Chondrocyte (in vitro differentiated cells): ENCODE measurements at places on chromosomes 1 and 21. TPM values are rescaled to one million over a fixed set of nuclear protein-coding genes. Genes with fewer than 3 reads are reported as not detected.

GRCh38 chr21:42546433-42546832 lies 32.8 kb downstream of the SLC37A1 start:
- DNase-seq, result no peak

DNA sequence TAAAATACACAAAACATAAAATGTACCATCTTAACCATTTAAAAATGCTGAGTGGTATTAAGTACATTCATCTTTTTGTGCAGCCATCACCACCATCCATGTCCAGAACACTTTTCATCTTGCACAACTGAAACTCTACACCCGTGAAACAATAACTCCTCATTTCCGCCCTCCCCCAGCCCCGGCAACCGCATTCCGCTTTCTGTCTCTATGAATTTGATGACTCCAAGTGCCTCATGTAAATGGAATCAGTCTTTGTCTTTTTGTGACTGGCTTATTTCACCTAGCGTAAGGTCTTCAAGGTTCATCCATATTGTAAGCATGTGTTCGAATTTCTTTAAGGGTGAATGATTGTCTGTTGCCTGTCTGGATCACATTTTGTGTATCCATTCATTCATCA lies 37.2 kb downstream of the SCCPDH start:
- no peak for DNase-seq

DNA sequence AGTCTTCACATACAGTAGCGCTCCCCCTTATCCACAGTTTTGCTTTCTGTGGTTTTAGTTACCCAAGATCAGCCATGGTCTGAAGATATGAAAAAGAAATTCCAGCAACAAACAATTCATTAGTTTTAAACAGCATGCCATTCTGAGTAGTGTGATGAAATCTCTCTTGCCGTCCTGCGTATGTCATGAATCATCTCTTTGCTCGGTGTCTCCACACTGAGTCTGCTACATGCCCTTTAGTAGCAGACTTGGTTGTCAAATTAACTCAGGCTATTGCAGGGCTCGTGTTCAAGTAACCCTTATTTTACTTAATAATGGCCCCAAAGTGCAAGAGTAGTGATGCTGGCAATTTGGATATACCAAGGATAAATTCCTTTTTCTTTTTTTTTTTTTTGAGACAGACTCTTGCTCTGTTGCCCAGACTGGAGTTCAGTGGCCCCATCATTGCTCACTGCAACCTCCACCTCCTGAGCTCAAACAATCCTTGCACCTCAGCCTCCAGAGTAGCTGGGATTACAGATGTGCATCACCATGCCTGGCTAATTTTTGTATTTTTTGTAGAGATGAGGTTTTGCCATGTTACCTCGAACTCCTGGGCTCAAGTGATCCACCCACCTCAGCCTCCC lies 22.6 kb downstream of the PHACTR4 start:
- no peak for DNase-seq

- DNase-seq, result no peak
These were observed 723 bp downstream of the CDC42BPA start for GRCh38 chr1:227317523-227318015.

GRCh38 chr1:87888446-87888845 lies 559.8 kb downstream of the LMO4 start:
- DNase-seq, result no peak

DNA sequence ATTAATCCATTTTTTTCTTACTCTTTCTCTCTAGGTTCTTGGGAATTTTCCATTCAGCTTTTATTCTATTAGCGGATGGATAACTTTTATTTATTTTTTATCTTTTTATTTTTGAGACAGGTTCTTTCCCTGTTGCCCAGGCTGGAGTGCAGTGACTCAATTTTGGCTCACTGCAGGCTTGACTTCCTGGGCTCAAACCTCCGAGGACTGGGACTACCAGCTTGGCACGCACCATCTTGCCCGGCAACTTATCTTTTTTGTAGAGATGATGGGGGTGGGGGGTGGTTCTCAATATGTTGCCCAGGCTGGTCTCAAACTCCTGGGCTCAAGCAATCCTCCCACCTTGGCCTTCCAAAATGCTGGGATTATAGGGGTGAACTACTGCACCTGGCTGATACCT lies 36.1 kb upstream of the CHIT1 start:
- no peak for DNase-seq

- DNase-seq, result no peak
These were observed 675.0 kb downstream of the KIF26B start for GRCh38 chr1:245829826-245830225.

- no peak for DNase-seq
These were observed 52.7 kb downstream of the ELF3 start for GRCh38 chr1:202063093-202063492.

DNA sequence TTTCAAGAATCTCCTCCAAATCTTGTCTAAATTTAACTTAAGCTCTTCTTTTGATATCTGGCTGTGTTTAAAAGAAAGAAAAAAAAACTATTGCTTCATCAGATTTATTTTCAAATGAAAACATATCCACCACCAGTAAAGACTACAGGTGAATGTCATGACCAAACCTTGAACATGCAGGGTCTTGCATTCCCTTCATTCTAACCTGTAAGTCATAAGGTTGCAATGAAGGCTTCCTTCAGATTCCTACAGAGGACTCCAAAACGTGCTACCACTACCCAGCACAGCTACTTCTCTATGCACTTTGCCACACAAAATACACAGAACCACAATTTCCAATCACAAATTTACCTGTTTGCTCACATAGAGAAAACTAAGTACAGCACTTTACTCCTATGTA lies 26.3 kb downstream of the FRRS1 start:
- no peak for DNase-seq

DNA sequence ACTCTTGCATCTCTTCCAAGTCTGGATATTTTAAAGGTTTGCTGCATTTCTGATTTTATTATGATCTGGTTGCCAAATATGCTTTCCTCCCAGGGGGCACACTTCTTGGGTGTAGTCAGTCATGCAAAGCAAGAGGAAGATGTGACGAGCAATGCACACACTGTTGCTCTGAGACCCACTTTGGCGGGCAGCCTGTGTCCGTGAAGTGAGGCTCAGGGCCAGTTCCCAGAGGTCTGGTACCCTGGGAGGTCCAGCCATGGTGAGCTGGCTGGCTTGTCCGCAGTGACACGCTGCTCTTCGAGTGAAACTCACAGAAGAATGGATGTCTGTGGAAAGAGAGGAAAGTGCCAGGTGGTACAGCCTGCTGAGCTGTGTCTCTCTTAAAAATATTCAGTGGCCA lies 52.8 kb upstream of the EDN2 start:
- peak; percentile 70 for DNase-seq

GRCh38 chr1:14511166-14511680 lies 87.3 kb upstream of the KAZN start:
- DNase-seq, result no peak

DNA sequence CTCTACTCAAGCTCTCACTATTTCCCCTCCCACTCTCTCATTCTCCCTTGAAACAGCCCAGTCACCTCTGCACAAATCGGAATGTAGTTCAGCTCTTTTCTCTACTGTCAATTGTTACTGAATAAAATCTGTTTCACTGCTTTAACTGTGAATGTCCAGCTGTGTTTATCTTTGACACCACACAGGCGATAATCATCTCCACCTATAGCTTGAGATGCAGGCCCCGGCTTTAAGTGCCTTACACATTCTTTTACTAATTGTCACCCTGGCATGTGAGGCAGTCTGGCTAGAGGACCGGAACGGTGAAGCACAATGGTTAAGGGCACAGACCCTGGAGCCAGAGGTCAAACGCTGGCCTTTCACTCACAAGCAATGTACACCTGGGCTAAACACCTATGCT lies 122.8 kb upstream of the C8B start:
- DNase-seq, result no peak

DNA sequence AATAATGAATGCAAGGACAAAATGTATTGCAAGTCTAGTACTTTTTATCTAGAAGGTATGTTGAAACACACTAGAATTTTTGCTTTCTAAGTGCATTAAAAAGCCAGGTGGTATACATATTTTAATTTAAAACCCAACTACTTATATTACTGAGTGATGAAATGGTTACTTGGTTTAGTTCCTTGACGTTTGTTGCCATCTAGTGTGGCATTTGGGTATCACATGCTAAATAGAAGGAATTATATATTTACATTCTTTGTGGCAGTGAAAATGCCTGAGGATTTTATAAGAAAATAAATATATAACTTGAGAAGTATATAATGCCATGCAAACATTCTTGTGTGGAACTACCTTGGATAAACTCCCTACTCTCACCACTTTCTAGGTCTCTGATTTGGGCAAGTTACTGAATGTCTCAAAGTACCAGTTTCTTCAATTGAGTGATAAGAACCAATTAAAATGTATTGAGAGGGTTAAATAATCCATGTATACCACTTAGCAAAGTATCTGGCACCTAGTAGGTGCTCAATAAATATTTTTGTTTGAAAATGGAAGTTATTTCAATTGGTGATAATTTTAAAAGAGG lies 69.6 kb downstream of the SDCCAG8 start:
- DNase-seq, result no peak

DNA sequence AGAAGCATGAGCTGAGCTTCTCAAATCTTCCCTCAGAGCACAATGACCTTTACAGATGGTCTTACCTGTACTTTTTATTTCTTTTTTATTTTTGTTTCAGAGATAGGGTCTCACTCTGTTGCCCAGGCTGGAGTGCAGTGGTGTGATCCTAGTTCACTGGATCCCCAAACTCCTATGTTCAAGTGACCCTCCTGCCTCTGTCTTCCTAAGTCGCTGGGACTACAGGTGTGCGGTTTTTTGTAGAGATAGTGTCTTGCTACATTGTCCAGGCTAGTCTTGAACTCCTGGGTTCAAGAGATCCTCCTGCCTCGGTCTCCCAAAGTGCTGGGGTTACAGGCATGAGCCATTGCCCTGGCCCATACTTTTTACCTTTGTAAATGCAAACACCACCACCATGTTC lies 56.0 kb upstream of the LPGAT1 start:
- no peak for DNase-seq

DNA sequence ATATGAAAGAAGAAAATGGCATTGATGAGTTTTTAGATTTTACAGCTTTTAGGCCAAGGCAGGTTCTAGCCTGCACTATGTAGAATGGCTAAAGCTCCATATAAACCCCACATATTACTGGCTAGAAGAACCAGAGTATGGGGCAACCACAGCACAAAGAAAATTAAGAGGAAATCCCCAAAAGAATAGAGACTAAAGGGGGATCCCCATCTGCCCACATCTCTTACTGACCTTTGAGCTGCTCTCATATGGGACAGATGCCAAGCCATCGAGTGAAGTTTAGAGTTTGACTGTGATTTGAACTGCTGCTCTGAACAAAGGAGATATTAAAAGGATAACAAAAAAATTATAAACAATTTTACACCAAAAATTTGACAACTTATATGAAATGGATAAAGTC lies 102.2 kb upstream of the HAO2 start:
- DNase-seq, result no peak

DNA sequence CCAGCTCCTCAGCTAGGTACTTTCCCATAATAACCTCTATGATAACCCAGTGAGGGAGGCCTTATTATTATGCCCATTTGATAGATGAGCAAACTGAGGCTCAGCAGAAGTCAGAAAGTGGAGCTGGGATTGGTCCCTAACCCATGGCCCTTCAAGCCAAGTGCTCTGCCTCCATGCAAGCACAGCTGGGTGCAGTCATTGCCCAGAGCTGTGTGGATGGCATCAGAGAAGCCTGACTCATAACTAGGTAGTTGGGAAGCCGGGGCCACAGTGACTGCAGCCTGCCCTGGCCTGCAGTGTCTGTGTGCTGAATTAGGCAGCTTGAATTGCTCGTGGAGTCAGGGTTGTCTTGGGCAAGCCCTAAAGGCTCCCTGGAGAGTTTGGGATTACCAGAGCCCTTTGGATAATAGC lies 89.9 kb upstream of the SLC2A1 start:
- no peak for DNase-seq

GRCh38 chr1:227767401-227768124 lies 32.3 kb downstream of the SNAP47 start:
- DNase-seq, result no peak

DNA sequence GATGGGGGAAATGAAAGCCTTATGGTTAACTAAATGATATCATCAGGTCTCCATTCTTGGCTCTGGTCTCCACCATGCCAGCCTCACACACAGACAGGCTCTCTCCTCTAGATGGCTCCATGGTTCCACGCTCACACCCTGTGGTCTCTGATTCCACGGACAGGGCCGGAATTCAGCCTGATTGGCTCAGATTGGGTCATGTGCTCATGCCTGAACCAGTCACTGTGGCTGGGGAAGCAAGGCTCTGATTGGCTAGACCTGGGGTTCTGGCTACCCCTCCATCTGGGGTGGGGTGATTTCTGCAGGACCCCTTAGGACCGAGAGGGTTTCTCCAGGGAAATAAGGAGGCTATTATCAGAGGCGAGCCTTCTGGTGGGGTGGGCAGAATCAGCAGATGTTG lies 277.0 kb downstream of the PTPRU start:
- no peak for DNase-seq

- no peak for DNase-seq
These were observed 379.4 kb downstream of the PLPP3 start for GRCh38 chr1:56199956-56200355.

DNA sequence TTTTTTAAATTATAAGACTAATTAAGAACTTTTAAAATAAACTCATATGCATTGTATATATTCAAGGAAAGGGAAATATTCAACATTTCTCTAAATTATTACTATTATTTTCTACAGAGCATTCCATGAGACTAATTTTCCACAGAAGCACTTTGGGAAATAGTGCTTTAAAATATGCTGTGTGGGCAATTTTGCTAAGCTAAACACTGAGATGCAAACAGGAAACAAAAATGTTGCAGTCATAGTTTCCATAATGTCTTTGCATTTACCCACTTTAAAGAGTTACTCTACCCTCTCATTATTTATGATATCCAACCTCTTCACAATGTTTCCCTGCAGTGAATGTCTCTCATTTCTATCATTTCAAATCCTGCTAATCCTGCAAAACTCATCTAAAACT lies 269.6 kb upstream of the BEND5 start:
- DNase-seq, result no peak

DNA sequence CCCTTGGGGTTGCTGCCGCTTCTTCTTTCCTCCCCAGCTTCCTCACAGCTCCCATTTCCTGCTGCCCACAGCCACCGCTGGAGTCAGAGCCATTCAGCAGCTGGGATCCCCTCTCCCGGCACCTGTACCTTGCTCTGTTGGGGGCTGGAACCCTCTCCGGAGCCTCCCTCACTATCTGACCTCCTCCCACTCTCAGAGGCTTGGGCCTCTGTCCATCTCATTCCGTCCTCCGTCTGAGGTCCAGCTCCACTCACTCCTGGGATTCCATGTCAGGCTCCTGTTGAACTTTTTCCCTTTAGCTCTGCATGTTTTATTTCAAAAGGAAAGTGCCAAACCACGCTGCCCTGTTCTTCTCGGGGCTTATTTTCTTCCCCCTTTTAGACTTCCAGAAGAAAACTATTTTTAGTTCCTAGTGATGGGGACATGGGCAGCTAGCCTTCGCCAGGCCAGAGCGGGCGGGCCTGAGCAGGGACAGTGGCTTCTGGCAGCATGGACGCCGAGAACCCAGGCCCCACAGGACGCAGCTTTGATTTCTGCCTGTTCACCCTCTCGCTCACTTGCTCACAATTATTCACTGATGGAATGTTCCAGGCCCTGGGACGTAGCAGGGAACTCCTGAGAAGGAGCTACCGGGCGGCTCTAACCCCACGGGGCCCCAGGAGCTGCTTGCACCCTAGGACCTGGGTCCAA lies 79.2 kb downstream of the ARHGEF10L start:
- DNase-seq, result no peak

- DNase-seq, result no peak
These were observed 20.1 kb downstream of the BCAS2 start for GRCh38 chr1:114561333-114561732.

Gene F11R
- total RNA-seq, result 0.54 to 0.90 TPM (median 0.68 TPM) in 3 replicates

Gene YTHDF2
- 56.5 to 68.8 TPM (median 62.0 TPM) in 3 replicates for total RNA-seq

Gene RPE65
- total RNA-seq, result not detected in 3 replicates

Gene CD1B
- total RNA-seq, result not detected in 3 replicates

Gene NUDC
- 44.4 to 53.7 TPM (median 45.8 TPM) in 3 replicates for total RNA-seq

Gene STRIP1
- 40.2 to 45.6 TPM (median 41.4 TPM) in 3 replicates for total RNA-seq

Gene TMEM234
- 20.8 to 23.9 TPM (median 22.8 TPM) in 3 replicates for total RNA-seq

Gene DBT
- total RNA-seq, result 11.0 to 13.5 TPM (median 12.4 TPM) in 3 replicates

Gene IL12RB2
- not detected in 3 replicates for total RNA-seq
